ENCODE measurements at places on chromosomes 11 and 22.

DNA sequence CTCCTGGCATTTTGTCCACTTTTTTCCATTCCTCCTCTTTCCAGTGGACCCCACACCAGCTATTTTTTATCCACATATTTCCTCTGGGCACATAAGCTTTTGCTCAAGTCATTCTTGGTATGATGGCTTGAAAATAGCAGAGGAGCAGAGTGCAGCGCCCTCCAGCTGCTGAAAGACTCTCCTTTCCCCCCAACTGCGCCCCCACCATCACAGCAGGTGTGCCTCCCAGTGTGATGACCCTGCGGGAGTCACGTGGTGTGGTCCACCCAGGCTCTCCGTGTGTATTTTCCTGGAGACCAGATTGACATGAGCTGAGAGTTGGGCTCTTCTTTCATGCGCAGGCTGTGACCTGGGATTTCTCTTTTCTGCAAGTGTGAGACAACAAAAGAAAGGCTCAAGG, 1241.6 kb downstream of the TBC1D22A start:
- no peak for DNase-seq

GRCh38 chr11:211295-211694, 3.8 kb downstream of the RIC8A start:
- DNase-seq = no peak

DNA sequence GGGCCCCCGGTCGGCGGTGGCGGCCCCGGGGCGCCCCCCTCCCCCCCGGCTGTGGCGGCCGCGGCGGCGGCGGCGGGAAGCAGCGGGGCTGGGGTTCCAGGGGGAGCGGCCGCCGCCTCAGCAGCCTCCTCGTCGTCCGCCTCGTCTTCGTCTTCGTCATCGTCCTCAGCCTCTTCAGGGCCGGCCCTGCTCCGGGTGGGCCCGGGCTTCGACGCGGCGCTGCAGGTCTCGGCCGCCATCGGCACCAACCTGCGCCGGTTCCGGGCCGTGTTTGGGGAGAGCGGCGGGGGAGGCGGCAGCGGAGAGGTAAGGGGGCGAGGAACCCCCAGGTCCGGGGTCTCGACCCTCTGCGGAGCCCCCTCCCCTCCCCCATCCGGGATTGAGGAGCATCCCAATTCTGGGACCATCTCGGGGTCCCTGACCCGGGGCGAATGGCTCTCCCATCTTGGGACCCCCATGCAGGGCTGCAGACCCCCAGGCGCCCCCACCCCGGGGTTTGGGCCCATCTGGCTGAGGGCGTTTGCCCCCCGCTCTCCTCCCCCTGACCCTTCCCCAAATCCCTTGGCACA, 431 bp downstream of the KMT2A start:
- DNase-seq = no peak

DNA sequence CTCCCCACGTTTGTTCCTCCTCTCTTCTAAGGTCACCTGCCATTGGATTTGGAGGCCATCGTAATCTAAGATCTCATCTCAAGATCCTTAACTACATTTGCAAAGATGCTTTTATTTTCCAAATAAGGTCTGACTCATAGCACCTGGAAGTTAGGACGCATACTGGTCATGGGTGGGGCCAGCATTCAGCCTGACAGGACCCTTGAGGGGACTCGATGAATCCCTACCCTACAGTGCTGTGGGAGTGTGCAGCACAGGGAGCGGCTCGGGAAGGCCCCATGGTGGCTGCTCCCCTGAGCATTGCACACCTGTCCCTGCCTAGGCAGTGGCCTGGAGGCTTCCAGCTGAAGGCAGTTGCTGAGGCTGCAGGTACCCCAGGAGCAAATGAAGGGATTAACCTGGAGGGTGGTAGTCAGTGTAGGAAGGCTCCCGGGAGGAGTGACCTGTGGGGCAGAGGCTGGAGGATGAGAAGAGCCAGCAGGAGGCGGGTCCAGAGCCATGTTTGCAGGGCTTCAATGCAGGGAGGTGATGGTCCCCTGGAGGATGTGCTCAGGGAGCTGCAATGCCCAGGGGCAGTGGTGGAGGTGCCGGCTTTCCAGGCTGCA, 362.2 kb downstream of the CTTN start:
- no peak for DNase-seq

GRCh38 chr22:19058713-19059451, 63.3 kb downstream of the DGCR2 start:
- DNase-seq = no peak

DNA sequence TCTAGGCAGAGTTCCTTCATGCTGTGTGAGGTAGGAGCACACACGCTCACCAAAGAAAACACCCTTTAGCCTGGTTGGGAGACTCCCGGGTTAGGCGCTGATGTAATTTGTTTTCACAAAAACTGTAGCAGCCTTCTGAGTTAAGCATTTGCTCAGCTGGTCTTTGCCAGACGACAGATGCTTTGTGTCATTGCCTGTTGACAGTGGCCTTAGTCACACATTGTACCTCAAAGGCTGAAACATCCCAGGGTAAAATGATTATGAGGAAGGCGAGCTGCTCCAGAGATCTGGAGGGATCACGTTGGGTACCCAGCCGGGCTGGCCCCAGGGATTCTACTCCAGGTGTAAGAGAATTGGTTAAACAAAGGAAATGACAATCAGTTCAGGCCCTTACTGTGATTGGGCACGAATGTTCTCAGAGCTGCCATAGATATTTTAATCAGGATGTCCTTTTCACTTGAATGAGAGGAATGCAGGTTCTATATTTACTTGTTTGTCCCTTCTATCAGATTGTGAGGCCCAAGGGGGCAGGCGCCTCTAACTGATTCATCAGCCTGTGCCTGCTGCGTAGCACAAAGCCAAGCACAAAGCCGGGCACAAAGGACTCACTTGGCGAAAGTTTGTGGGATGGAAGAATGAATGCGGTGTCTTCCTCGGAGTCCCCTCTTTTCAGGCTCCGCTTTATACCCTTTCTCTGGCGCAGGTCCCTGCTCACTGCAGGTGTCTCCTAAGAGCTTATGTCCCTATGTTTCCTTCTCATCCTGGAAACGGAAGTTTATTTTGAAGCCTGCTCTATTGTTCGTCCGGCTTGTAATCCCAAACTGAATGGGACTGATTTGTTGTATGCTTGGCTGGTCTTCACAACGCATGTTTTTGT, 47.1 kb downstream of the ADM start:
- peak; percentile 79 for DNase-seq

Measured in SHP77 treated with DMSO at 0.1 percent for 48 hours (cell line).